ENCODE measurements at places on chromosomes 11 and 22. TPM values are rescaled to one million over a fixed set of nuclear protein-coding genes. Genes with fewer than 3 reads are reported as not detected.

Gene XKR3
- total RNA-seq = not detected

Gene FBLN1
- 63.7 TPM for total RNA-seq

Gene PACSIN3
- 34.1 TPM for total RNA-seq

Gene POTEH
- not detected for total RNA-seq

Gene TRAPPC4
- total RNA-seq = 113 TPM

Gene CASP5
- total RNA-seq = not detected

Gene APOA4
- not detected for total RNA-seq

Gene APOBEC3H
- total RNA-seq = 0.78 TPM

Gene NCR3LG1
- total RNA-seq = 9.2 TPM

DNA sequence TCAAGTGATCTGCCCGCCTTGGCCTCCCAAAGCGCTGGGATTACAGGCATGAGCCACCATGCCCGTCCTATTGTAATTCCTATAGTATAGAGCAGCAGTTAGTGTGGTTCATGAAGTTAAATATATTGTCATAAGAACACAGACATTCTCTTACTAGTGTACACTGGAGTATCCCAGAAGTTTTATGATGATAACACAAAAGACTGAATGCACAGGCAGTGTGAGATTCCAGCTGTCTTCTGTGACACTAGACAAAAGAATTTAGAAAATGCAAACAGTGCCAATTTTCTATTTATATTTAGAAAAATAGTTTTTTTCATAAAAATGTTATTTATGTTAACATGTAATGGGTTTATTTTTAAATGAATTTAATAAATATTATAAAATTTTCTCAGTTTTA lies 39.4 kb upstream of the RBX1 start:
- no peak for ATAC-seq

- ATAC-seq = no peak
Measured at GRCh38 chr11:57155400-57155799, 26.4 kb upstream of the LRRC55 start.

- ATAC-seq = peak; percentile 40
Measured at GRCh38 chr11:13924801-13925327, 37.7 kb upstream of the SPON1 start.

- ATAC-seq = no peak
Measured at GRCh38 chr11:120030411-120030810, 107.5 kb downstream of the TRIM29 start.

DNA sequence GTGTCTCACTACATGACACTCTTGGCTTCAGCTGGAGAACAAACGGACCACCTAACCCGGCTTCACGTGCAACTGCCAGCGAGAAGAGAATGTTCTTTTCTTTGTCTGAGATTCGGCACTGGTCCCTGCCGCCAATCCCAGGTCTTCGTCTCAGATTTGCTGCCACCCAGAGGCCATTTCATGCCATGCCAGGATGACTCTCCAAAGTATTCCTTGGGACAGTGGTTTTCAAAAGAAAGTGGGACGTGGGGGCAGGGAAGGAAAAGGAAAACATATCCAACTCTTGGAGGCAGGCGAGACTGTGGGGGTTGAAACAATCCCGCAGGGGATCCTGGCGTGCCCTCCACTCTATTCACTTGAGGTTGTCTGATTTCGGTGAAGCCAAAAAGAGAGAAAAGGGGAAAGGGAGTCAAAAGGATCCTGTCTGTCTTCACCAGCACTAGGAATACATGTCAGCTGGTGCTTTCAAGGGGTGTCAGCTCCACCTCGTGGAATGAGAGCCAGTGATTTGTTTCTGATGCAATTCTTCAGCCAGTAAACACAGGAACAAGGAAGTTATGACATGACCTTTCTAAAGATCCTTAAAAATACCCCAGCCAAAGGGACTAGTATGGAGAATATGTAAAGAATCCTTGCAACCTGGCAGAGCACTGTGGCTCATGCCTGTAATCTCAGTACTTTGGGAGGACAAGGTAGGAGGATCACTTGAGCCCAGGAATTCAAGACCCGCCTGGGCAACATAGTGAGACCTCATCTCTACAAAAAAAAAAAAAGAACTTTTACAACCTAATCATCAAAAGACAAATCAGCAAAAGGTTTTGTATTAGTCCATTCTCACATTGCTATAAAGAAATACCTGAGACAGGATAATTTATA lies 41.0 kb upstream of the APLNR start:
- ATAC-seq = peak; percentile 96

- no peak for ATAC-seq
Measured at GRCh38 chr11:98155696-98156095, 865.1 kb upstream of the CNTN5 start.

DNA sequence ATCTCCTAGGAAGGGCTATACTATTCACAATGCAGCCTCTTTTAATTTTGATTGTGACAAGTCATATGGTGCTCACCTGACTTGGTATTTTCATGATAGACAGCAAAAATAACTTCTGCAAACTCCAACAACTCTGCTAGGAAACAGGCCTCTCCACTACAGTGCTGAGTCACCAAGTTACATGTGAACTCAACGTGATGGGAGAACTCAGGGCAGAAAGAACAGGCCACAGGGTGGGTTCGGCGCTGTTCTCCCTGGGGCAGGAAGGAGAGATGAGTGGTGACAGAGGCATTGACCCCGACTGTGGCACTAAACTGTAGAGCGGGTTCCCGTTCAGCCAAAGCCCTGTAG lies 76.6 kb upstream of the UCP3 start:
- ATAC-seq = no peak

DNA sequence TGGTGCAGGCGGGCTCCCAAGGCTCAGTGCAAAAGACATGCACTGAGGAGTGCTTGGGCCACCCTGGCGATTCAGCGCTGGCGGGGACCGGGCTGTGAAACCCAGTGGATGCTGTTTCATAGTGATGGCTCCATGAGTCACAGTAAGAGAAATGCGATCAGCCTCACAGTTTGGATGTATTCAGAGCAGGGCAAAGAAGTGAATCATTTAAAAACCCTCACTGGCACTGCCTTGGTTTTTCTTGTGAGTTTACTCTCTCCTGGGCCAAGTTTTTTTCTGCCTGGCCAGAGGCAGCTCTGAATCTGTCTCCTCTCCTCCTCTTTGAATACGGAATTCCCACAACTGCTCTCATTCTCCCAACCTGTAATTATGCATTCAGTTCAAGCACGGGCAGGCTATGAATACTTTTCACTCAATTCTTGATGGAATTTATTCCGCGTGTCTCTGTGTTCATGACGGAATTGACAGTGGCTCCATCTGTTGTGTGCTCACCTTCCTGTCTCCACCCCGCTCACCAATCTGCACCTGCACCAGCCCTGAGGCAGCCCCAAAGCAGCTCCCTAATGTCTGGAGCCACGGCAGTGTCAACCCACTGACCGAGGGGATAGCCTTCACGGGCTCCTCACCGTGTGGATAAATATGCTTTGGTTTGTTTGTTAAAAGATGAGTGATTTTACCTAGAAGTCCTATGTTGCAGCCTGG lies 14.9 kb downstream of the ADAMTS8 start:
- ATAC-seq = peak; percentile 56

GRCh38 chr11:986270-986951 lies 50.1 kb downstream of the MUC6 start:
- no peak for ATAC-seq

- ATAC-seq = peak; percentile 1
Measured at GRCh38 chr11:61297746-61298145, 2.6 kb upstream of the VWCE start.

GRCh38 chr11:79129702-79130101 lies 311.1 kb downstream of the TENM4 start:
- no peak for ATAC-seq

GRCh38 chr22:28075358-28075981 lies 156.4 kb upstream of the PITPNB start:
- ATAC-seq = peak; percentile 43

GRCh38 chr22:37896181-37896592 lies 9.9 kb upstream of the MICALL1 start:
- peak; percentile 12 for ATAC-seq

GRCh38 chr11:36149538-36150242 lies 139.5 kb downstream of the COMMD9 start:
- peak; percentile 96 for ATAC-seq

DNA sequence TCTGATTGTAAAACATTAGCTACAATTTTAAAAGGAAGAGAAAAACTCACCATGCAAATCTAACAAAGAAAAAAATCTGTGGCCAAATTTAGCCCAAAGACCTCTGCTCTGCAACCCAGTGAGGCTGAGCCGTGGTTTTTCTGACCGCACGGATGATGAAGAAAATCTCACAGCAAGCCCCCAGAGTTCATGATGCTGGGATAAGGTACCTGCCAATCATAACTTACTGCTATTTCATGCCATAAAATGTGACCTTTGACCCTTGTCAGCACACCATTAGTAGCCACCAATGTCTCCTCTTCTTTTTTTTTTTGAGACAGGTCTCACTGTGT lies 11.1 kb downstream of the CERK start:
- no peak for ATAC-seq

GRCh38 chr11:74520316-74520715 lies 26.8 kb upstream of the LIPT2 start:
- no peak for ATAC-seq

DNA sequence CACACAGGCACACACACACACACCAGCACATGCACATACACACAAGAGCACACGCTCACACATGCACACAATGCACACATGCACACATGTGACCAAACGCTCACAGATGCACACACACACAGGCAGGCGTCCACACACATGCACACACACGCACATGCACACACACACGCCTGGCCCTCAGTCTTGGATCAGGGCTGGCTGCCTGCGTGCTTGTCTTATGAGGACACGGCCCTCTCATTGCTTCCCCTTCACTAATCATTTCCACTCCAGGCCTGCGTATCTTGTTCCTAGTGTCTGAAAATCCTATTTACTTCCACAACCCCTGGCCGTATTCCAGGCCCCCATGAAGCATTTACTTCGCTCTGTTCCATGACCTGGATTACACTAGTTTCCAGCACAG lies 740.5 kb downstream of the BRD1 start:
- no peak for ATAC-seq

- ATAC-seq = no peak
Measured at GRCh38 chr11:69813839-69814238, 5.4 kb downstream of the FGF3 start.

- no peak for ATAC-seq
Measured at GRCh38 chr22:41308544-41308947, 7.2 kb downstream of the ZC3H7B start.

DNA sequence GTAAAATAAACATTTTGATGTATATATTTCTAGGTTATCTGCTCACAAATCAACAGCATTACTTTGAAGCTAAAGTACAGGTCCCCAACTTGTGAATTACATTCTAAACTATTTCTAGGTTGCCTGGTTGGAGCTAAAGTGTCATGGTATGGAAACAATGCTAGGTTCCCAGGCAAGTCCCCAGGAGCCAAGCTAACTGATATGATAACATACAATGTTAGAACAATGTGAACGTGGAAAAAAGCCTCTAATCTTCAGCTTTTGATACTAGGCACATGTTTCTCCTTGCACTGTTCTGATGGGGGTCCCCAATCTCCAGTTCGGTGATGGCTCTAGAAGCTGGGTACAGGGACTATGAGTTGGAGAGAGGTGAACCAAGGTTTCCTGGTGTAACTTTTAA lies 109.8 kb downstream of the ARL14EP start:
- ATAC-seq = no peak

DNA sequence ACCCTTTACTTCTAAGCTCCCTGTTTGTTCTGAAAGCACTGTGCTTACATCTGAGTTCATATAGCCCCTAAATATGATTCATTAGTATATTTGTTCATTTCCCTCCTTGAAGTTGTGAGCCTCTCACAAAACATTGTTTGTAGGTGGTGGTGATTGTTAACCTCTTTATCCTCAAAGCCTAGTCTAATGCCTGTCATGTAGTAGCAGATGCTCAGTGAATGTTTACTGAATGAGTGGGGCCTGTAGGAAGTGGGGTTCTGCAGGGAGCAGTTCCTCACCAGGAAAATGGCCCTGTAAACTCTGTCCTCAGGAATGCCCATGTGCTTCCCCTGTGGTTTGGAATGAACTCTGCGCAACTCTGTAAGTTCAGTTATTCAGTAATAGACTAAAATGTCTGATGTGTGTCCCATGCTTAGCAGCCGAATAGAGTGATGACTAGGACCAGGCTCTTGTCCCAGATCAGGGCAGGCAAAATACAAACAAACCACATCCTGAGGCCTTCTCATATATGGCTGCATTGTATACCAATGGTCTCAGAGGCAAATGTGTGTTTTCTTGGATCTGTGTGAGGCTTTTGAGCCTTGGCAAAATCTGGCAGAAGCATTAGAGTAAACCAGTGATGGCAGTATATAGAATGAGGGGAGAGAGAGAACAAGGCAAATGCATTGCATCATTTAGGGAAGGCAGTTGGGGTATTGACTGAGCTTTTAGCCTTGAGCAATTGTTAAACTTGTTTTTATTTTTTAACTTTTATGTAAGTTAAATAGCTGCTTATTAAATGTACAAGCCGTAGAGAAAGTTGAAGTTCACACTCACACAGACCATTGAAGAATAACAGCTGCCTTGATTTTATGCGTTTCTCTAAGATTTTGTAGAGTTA lies 91.4 kb upstream of the BIRC3 start:
- no peak for ATAC-seq

- peak; percentile 53 for ATAC-seq
Measured at GRCh38 chr22:35589071-35589755, 27.9 kb downstream of the MB start.

GRCh38 chr11:35414311-35414710 lies 5.0 kb downstream of the SLC1A2 start:
- ATAC-seq = no peak

GRCh38 chr11:76798202-76798581 lies 15.0 kb downstream of the TSKU start:
- no peak for ATAC-seq

DNA sequence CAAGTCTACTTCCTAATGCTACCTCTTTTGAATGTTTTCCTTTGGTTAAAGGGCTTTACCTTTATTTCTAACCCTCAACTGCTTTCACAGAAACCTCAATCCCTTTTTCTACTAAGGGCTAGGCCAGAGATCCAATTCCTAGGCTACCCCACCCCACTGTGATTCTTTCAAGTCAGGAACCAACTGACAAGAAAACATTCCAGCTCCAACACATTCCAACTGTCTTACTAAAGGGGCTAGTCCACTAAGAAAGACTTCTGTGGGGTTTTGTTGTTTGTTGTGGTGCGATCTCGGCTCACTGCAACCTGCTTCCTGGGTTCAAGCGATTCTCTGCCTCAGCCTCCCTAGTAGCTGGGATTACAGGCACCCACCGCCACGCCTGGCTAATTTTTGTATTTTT lies 151.3 kb downstream of the APOL5 start:
- no peak for ATAC-seq

GRCh38 chr22:46007848-46008261 lies 30.9 kb upstream of the WNT7B start:
- no peak for ATAC-seq

GRCh38 chr11:111308140-111308539 lies 9.8 kb downstream of the POU2AF3 start:
- no peak for ATAC-seq

DNA sequence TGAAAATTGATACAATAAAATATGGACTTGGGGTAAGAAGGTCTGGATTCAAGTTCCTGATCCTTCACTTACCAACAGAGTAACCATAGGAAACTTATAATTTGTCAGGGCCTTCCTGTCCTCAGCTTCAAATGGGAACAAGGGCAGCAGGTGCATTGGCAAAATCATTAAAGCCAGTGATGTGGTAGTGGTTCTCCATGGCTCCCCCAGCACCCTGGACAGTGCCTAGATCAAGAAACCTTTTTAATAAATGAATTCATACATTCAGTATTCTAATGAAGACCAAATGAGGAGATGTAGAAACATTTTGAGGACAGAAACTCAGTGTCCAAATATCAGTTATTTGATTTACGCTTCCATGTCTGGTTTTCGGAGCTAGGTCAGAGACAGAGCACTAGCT lies 51.1 kb downstream of the SPATA19 start:
- ATAC-seq = no peak

- ATAC-seq = no peak
Measured at GRCh38 chr11:77067861-77068443, 1.2 kb downstream of the CAPN5 start.

- no peak for ATAC-seq
Measured at GRCh38 chr11:1302041-1302460, 7.4 kb downstream of the TOLLIP start.

All from motor neuron (in vitro differentiated cells).